Osteoblast (primary cell): ENCODE measurements at places on chromosomes 1 and 21. TPM values are rescaled to one million over a fixed set of nuclear protein-coding genes. Genes with fewer than 3 reads are reported as not detected.

Gene DDR2
- 363 and 384 TPM in 2 replicates for total RNA-seq

Gene KCNK2
- total RNA-seq, result 86.9 and 161 TPM in 2 replicates

Gene PLA2G2D
- total RNA-seq, result not detected in 2 replicates

Gene NEGR1
- total RNA-seq, result 18.1 and 22.7 TPM in 2 replicates

Gene SMPDL3B
- total RNA-seq, result under 0.01 TPM in 1 of 2 replicates, not detected in the other

Gene UTS2
- under 0.01 and 0.29 TPM in 2 replicates for total RNA-seq

Gene S100A14
- 0.36 TPM in 1 of 2 replicates, not detected in the other for total RNA-seq

Gene TESK2
- 5.4 and 6.2 TPM in 2 replicates for total RNA-seq

Gene NR5A2
- not detected in 2 replicates for total RNA-seq

Gene AKR7A3
- 0.72 and 1.2 TPM in 2 replicates for total RNA-seq

Gene CD5L
- not detected in 2 replicates for total RNA-seq

Gene FAM72B
- 1.4 and 2.7 TPM in 2 replicates for total RNA-seq

Gene RXFP4
- total RNA-seq, result not detected in 2 replicates

Gene C8B
- not detected in 2 replicates for total RNA-seq

DNA sequence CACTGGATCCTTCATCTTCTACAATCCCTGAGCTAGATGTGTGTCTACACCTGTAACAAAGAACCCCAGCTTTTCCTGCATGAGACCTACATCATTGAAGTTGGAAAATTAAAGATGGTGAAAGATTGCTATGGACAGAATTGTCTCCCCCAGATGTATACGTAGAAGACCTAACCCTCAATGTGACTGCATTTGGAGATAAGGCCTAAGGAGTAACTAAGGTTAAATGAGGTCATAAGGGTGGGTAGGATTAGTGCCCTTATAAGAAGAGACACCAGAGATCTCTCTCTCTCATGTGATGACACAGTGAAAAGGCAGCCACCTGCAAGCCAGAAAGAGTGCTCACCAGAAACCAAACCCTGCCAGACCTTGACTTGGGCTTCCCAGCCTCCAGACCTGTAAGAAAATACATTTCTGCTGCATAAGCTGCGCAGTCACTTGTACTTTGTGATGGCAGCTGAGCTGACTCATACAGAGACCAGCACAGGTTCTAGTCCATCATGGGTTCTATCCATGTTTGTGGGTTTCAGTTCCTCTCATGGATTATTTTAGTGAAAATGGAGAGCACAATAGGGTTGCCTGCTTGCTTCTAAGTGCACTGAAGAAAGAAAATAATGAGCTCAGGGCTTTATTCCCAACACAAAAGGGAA is 180.8 kb downstream of the TPR start:
- no peak for DNase-seq

GRCh38 chr21:36169470-36170128 is 13.0 kb downstream of the DOP1B start:
- DNase-seq, result no peak

DNA sequence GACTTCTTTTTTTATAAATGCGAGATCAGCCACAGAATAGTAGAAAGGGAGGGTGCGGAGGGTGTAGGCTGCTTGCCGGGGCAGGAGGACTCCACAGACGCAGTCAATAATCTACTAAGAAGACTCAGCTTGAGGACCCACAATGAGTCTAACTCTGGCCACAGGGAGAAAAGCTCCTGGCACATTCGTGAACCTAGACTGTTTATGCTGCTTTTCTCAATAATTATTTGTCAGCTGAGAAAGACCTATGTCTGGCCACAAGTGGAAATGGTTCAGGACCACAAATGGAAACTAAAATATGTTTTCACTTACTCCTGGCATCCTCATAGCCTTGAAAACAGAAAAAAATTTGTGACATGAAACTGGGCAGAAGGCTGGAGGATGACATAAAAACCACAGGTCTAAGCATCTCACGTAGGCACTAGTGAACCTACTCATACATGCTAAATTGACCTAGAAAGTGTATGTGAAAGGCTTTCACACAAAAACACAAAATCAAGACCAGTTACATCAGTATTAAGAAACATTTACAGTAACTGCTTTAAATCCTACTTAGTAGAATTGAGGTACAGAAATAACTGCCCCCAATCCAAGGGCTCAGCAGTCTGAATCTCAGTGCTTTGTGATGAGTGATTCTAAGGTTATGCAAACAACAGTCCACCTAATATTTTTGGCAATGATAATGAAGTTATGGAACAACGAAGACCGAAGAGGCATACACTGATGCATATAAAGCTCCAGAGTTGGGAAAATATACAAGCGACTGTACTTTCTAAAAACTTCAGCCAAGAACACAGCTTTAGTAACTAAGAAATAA is 159.5 kb downstream of the SLC45A1 start:
- DNase-seq, result no peak

DNA sequence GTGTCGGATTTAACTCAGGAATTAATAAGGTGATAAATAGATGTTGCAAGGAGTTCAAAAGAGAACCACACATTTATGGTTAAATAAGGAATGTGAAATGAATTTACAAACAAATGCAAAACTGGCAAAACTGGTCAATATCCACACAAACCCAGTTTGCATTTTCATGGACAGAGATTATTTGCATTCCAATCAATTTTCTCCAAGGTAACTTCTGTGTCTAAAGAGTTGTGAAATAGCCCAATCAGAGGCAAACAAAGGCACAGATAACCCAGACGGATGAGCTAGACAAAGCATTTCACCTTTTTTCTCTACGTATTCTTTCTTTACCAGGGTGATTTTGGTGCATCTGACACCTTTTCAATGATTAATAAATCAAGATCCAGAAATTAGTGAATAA is 63.9 kb downstream of the MAP3K7CL start:
- DNase-seq, result no peak

- no peak for DNase-seq
These were observed 22.9 kb downstream of the NIPAL3 start for GRCh38 chr1:24438423-24438901.

- DNase-seq, result no peak
These were observed 119.4 kb downstream of the CAMTA1 start for GRCh38 chr1:6904476-6905170.

- DNase-seq, result no peak
These were observed 129.2 kb downstream of the MAGI3 start for GRCh38 chr1:113519556-113519955.

GRCh38 chr1:187987236-187987776 is 1158.6 kb downstream of the PLA2G4A start:
- DNase-seq, result no peak

GRCh38 chr1:109969146-109969829 is 15.3 kb upstream of the AHCYL1 start:
- DNase-seq, result no peak

DNA sequence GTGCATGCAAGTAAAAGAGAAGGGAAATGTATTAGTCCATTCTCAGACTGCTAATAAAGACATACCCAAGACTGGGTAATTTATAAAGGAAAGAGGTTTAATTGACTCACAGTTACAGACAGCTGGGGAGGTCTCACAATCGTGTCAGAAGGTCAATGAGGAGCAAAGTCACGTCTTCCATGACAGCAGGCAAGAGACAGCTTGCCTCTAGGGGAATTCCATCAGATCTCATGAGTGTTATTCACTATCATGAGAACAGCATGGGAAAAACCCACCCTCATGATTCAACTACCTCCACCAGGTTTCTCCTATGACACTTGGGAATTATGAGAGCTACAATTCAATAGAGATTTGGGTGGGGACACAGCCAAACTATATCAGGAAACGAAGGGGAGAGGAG is 8.1 kb downstream of the KRTAP21-3 start:
- DNase-seq, result no peak

DNA sequence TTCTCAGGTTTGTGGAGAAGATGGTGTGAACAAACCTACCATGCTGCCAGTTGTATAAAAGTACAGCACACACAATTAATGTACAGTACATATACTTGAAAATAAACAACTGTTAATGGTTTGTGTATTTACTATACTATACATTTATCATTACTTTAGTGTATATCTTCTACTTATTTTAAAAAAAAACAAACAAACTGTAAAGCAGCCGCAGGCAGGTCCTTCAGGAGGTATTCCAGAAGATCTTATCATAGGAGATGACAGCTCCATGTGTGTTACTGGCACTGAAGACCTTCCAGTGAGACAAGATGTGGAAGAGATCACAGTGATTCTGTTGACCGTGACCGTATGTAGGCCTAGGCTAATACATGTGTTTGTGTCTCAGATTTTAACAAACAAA is 155.7 kb downstream of the COP1 start:
- DNase-seq, result no peak

- DNase-seq, result no peak
These were observed 299.7 kb upstream of the KAZN start for GRCh38 chr1:14298806-14299205.

GRCh38 chr1:41702771-41703170 is 216.0 kb downstream of the HIVEP3 start:
- no peak for DNase-seq

DNA sequence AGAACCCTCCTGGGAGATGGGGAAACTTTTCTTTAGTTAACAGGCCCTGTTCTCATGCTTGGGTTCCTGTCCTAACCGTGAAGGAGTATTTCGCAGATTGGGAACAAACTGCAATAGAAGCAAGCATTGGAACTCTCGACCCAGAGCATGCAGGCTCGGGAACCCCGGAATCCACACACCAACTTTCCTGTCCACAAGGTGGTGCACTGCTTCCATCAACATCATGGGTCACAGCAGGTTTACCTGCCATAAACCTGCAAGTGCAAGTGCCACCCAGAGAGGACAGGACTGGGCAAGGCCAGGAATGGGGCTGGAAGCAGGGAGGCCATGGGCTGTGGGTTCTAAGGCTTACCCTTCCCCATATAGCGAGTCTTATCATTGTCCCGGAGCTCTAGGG is 6.9 kb downstream of the ENO1 start:
- no peak for DNase-seq

- no peak for DNase-seq
These were observed 98.5 kb upstream of the DMRTA2 start for GRCh38 chr1:50521703-50522102.

DNA sequence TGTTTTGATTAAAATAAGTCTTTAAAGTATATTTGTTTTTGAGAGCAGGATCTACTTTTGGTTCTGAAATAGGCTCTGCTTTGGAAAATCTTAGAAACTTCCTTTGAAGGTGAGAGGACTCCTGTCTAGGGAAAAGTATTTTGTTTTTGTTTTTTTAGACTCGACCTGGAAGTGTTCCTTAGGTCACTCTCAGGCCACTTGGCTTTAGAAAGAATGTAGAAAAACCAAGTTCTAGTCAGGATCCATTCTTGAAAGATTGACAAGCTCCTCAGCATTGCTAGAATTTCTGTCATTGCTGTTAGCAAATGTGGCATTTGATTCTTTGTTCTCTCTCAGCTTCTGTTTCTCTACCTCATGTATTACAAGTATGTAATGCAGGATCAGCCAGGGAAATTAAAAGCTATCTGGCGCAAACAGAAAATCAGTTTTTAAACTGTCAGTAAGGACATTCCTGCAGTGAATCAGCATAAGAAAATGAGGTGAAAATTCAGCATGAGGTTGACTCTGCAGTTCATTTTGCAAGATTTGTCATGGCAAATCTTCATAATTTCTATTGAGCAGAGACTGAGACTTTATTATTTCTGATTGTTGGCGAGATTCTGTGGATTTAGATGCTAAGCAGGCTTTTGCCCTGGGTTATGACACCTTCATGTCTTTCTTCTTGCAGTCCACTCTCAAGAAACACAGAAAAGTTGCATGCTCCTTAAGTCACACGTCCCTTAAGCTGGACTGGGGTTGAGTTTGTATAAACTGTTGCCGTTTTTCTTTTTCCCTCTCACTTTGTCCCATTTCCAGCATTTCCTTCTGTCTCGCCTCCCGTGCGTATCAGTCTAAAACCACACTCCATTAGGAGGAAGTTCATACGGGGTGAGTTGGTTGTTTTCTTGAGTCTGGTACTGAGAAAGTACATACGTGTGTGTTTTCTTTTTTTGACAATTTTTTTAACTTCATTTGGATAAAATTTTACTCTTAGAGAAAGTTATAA is 12.6 kb downstream of the NTPCR start:
- DNase-seq, result peak; percentile 42

- no peak for DNase-seq
These were observed 3.2 kb downstream of the GREM2 start for GRCh38 chr1:240608707-240609106.

- DNase-seq, result no peak
These were observed 148.1 kb downstream of the EIF4G3 start for GRCh38 chr1:21028520-21029145.

DNA sequence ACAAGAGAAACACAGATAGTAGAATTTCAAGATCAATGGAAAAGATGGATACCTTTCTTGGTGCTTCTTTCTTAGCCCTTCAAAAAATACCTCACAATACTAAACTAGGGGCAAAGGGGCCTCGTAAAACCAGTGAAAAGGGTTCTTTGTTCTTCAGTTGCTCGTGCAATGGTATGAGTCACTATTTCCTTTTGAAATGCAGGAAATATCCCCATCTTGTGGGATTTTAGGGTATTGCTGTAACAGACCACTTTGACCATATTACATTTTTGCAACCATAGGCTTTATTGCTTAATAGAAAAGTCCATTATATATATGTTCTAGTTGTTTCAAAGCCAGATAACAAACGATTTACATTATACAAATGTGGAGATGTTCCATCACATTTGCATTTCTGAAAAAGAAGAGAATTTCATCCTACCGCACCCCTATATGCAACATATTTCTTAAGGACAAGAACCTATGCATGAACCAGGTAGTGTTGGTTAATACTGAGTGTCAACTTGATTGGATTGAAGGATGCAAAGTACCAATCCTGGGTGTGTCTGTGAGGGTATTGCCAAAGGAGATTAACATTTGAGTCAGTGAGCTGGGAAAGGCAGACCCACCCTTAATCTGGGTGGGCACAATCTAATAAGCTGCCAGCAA is 88.6 kb upstream of the PKN2 start:
- DNase-seq, result no peak

DNA sequence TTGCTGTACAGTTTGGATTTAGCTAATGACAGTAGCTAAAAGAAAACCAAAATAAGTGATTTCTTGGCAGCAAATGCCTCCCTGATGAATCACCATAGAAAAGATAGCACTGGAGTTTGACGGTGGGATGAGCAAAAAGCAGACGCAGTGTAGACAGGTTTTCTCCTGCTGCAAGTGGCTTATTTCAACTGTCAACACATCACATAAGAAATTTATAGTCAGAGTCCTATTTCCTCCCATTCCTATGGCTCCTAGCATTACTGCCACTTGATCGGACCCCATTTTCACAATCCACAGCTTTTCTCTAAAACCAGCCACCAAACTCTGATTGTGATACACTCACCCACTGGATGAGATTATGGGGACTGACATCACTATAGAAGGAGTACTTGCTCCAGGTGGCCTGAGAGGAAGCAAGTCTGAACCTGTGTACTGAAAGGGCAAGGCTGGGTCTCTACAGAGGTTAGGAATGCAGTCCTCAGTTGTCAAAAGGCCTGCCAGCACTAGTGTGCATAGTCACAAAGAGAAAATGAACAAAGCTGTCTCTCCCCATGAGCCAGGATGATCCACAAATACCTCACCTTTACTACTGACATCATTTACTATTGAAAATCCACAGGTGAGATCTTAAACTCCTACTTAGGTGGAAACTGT is 359.8 kb downstream of the LTN1 start:
- peak; percentile 36 for DNase-seq

GRCh38 chr1:9792156-9793042 is 31.4 kb downstream of the CLSTN1 start:
- peak; percentile 49 for DNase-seq

GRCh38 chr1:95512925-95513324 is 278.9 kb downstream of the RWDD3 start:
- no peak for DNase-seq
